ENCODE measurements at places on chromosomes 11 and 22.

DNA sequence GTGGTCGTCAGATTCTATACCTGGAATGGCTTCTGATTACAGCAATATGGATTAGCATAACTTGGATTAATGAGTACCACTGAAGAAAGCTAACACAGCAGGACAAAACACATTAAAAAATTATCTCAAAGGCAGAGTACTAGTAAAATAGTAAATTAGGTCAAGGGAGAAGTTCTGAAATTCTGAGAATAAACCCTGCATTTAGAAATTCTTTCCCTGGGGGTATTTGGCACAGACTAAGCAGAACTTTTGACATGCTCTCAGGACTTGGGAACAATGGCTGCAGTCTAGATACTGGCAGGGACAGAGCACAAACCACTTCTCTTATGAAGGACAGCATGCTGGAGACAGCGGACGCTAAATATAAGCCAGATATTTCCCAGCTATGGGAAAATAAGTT is 85.6 kb upstream of the GRIA4 start:
- no peak for DNase-seq

DNA sequence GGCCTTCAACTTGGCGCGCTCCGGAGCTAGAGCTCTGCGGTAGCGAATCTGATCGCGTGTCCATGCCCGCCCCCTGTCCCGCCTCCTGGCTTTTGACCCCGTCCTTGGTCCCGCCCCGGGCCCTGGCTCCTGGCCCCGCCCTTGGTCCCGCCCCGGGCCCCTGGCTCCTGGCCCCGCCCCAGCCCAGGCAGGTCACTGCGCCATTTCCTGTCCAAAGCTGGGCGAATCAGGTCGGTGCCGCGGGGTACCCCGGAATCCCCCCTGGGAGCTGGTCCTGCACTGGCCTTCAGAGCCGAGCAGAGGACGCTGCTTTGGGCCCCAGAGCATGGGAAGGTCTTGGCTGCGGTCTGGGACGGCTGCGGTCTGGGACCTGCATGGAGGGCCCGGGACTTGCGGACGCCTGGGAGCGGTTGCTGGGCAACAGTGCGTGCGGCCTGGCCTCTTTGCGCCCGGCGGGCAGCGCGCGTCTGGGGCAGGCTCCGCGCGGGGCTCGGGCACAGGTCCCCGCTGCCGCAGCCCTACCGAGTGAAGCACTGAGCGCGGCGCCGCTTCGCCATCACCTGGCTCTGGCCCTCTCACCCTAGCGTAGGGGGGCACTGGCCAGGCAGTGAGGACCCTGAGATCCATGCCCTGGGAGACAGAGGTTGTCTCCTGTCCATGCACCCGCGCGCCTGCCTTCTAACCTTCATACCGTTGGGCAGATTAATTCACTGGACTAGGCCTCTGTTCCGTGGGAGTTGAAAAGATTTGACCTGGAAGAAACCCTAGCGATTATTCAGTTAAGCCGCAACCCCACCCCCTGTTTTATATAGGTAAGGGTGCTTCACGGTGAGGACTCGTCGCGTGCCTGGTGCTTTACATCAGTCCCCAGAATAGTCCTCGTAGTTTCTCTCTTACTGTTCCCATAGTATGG is at the start of gene TTC12:
TSS of gene TTC12 (plus strand) at position 195 of the 913 bp plus-strand sequence. CDS start 1,675 bp downstream, outside the sequence.
- peak; percentile 57 for DNase-seq

DNA sequence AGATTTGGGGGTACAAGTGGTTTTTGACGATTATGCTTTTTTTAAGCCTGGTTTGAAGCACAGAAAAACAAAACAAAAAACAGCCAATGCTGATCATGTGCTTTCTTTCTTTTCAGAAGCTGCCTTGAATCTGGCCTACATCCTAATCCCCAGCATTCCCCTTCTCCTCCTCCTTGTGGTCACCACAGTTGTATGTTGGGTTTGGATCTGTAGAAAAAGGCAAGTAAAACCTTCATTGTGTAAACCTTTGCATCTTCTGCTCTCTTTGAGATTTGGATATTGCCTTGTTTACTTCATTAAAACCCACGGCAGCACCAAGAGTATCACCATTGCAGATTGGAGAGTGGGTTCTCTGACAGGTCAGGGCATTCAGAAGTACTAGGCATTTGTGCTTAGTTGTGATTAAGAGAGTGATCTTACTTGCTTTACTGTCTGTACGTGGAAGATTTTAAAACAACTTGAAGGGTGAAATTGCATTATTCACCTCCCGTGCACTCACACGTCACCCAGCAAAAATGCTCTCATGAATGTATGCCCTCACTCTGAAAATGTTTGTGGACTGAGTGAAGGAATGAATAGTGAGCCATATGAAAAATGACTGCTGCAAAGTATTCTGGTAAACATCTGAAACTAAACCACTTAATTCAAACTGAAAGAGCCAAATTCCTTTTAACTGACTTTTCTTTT is 17.0 kb downstream of the LAYN start:
- no peak for DNase-seq

DNA sequence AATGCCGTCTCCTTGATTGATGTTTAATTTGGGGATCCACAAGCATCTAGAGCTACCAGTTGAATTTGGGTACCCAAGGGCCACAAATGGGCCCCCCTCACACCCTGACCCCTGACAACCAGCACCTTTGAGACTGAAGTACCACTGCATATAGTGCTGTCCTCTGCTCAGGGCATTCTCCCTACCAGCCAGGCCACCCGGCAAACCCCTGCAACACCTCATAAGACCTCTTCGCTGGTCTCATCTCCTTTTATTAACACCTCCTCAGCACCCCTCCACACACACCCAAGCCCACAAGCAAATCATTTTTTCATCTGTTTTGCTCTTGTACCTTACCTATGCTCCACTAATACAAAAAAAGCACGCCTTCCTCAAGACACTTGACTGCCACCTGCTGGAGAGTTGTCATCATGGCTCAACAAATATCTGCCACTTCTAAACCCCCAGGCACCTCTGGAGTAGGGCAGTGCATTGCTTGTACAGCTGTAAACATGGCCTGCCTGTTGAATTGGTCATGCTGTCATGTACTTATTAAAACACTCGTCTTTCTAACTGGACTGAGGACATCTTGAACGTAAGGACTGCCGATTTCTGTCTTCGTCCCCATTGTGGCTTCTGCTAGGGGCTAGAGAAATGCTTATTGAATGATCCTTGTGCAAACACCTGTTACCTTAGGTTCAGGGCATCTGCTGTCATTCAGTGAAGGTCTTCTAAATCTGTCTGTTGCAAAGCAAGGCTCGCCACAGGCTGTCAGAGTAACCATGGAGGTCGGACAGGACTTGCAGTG is 66.5 kb downstream of the BMAL1 start:
- peak; percentile 54 for DNase-seq

DNA sequence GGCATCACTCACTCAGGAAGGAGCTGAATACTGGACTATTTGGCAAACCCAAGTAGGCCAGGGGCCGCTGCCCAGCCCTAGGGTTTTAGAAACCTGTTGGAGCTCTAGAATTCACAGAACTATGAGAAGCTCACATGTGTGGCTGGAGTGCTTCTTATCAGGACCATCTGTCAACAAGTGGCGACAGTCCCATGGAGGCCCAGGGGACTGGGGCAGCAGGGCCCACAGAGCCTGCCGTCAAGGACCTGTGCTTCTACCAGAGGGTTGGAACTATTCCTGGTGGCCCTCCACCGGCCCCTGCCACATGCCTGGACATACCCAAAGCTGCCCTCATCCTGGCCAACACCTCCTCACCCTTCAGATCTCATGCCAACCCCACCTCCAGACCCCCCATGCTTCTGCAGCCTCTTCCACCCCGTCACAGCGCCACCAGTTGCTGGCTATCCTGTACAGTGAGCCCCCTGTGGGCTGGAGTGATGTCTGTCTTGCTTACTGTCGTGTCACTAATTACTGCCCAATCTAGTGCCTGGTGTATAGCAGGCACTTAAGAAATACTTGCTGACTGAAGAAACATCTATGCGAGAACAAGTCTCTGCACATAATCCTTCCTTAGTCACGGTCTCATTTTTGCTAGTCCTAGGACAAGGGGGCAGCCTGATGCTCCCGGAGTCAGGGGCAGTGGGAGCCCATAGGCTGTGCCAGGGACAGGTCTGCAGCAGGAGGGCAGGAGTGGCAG is 27.2 kb upstream of the RASL10A start:
- peak; percentile 62 for DNase-seq

- DNase-seq, result no peak
Observed at GRCh38 chr11:116544721-116545120, 228.1 kb downstream of the BUD13 start.

DNA sequence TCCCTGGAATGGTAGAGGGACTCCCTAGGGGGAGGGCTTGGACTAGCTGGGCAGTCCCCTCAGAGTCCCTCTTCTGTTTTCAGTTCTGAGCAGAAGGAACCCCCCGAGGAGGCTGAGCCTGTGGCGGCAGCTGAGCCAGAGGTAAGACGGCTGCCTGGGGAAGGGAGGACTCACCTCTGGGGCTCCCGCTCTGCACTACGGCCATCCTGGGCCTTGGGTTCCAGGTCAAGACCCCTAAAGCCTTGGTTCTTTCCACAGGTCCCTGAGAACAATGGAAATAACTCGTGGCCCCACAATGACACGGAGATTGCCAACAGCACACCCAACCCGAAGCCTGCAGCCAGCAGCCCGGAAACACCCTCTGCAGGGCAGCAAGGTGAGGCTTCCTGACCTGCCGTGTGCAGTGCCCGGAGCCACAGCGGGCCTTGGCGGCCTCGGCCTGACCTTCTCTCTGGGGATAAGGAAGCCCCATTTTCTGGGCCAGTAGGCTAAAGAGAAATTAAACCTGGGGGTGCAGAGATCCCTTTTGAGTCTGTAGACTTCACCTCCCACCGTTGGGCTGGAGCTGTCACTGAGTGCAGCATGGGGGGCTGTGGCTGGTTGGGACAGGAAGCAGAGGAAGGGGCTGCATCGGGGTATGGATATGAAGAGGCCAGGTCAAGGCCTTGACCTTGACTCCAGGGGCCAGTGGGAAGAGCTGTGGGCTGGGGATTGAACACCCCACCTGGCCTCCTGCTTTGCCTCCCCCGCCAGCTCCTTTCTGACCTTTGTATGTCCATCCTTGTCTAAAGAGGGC is 15.0 kb downstream of the INCENP start:
- DNase-seq, result no peak

GRCh38 chr11:16403448-16403803 is 47.1 kb upstream of the SOX6 start:
- DNase-seq, result no peak

GRCh38 chr11:113242767-113243397 is 71.5 kb upstream of the TTC12 start:
- DNase-seq, result no peak

GRCh38 chr11:57456960-57457642 is 3.2 kb upstream of the RTN4RL2 start:
- DNase-seq, result peak; percentile 98

DNA sequence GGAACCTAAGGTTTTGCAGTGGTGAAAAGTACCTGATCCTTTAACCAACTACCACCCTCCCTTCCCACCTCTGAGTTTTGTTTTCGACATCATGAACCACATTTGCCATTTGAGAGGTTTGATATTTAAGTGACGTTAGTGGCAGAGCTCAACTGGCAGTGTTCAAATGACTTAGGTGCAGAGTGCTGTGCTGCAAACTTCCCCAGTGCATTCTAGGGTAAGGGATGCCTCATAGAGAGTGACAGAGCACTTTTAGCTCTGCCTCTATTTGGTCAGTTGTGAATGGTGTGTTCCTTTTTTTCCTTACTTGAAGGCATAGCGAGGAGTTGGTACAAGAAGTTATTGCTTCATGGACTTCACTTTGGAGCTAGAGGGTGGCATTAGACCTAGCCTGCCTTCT is 9.4 kb downstream of the BMAL1 start:
- no peak for DNase-seq

- no peak for DNase-seq
Observed at GRCh38 chr11:42657169-42657568, 654.6 kb upstream of the API5 start.

GRCh38 chr22:49691256-49691655 is 136.4 kb downstream of the BRD1 start:
- DNase-seq, result no peak

- DNase-seq, result peak; percentile 36
Observed at GRCh38 chr22:27800250-27801201, 1.0 kb downstream of the MN1 start.

DNA sequence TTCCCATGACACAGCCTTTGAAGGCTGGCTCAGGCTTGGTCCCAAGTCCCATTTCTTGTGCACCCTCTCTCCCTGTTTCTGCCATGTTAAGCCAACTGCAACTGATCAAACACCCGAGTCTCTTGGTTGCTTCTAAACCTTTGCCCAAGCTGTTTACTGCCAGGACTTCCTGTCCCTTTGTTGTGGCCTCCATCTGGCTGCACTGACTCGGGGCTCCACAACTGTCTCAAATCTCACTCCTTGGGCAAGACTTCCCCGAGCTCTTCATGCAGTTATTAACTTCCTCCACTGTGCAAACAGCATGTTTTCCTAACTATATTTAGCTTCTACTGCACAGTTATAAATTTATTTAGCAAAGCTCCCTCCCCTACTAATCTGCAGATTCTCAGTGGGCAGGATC is 4.3 kb downstream of the VPREB1 start:
- no peak for DNase-seq

GRCh38 chr11:16911186-16911585 is 103.0 kb downstream of the PLEKHA7 start:
- no peak for DNase-seq

- no peak for DNase-seq
Observed at GRCh38 chr11:120137187-120137610, 714 bp downstream of the TRIM29 start.

GRCh38 chr11:17188675-17189074 is 19.1 kb downstream of the PIK3C2A start:
- no peak for DNase-seq

DNA sequence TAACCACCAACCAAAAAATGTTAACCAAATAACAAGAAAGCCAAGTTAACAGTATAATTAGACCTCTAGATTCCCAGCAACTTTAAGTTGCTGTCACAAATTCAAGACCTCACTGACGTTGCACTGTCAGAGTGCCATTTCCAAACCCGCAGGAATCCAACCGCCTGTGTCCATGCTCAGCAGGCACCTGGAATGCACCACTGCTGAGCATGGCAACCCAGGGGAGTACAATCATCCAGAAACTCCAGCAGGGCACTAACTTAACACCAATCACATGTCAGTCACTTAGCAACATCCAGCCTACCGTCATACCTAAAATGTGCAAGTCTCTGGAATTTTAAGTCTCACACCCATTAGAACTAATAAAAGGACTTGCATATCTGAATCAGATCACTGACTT is 48.8 kb downstream of the SMCO4 start:
- no peak for DNase-seq

DNA sequence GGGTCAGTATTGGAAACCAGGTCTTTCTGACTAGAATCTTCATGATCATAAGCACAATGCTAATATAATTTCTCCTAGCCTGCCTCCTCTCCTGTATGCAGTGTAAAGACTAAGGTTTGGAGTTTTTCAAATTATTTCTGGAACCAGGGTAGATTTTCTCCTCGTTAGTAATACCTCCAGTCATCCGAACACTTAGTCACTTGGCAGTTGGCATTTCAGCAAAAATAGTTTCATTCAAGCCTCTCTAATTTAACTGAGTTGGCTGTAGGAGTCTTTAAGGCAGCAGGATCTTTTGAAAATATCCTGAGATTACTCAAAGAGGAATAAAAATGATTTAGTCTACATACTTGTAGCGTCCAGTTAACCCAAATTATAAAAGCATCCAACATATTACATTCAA is 6.3 kb downstream of the TYR start:
- DNase-seq, result no peak

- DNase-seq, result no peak
Observed at GRCh38 chr22:35622191-35622913, 5.2 kb upstream of the MB start.

- peak; percentile 26 for DNase-seq
Observed at GRCh38 chr11:14373941-14374646, 15.1 kb upstream of the RRAS2 start.

Data from HuH-7.5 (cell line).